ENCODE measurements at places on chromosomes 2 and 18.

- DNase-seq: no peak
Observed at GRCh38 chr2:127275356-127275755, 18.6 kb downstream of the ERCC3 start.

DNA sequence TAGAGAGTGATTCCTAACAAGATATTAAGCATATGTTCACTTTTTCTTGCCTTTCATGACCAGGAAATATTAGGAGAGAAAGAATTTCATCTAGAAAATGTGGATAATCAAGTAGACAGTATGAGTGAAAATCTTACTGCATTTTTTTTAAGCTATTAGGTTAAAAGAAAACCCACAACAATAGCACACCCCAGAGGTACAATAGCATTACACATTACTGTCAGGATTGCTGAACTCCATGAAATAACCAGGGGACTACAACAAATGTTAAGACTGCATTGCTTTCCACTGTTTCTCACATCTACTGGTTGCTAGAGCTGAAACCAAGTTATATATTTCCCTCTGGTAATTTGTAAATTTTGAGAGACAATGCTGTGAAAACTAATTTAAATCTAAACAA is 33.7 kb downstream of the KLF7 start:
- DNase-seq: no peak

GRCh38 chr18:28974504-28974903 is 797.6 kb upstream of the CDH2 start:
- no peak for DNase-seq

DNA sequence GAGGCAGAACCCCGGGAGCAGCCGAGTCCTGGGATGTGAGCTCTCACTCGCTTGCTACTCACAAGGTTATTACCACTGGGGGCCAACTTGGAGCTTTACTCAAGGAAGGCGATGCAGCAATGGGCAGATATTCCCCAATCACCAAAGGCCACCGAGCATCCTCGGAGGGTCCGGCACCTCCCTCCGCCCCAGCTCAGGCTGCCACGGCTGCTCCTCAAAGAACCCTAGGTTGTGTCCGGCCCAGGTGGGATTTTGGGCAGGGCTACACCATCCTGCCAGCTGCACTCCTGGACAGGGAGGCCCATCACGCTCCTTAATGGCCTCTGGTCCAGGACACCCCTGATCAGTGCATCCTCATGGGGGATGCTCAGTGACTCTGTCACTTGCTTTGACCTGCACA is 24.8 kb downstream of the FBLN7 start:
- no peak for DNase-seq

GRCh38 chr18:13211534-13211933 is 7.0 kb upstream of the LDLRAD4 start:
- no peak for DNase-seq

DNA sequence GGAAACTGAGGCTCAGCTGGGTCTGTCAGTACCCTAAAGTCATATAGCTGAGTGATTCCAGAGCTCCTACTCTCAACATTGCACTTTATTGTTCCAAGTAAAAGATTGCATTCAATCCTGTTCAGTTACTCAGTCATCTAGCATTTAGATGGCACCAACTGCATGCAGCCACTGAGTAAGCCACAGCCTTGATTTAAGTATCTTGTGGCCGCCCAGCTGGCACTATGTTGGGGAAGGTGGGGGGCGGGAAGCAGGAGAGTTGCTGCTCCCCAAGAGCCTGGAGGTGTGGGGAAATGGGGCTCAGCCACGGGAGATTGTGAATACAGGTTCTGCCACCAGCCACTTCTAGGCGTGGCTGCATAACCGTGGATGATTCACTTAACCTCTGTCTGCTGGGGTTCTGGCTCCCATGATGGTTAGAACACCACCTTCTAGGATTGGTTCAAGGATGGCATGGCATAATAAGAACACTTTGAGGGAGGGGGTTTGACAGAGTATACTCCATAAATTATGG is 17.1 kb downstream of the ZFP36L2 start:
- no peak for DNase-seq

GRCh38 chr2:176814740-176815367 is 397.7 kb upstream of the HNRNPA3 start:
- peak; percentile 3 for DNase-seq

Data from amniotic stem cell (primary cell).